Keratinocyte (primary cell): ENCODE measurements at places on chromosomes 7 and 10.
A peak's percentile ranks its signal among the peaks of the same experiment; 100 is the strongest.

DNA sequence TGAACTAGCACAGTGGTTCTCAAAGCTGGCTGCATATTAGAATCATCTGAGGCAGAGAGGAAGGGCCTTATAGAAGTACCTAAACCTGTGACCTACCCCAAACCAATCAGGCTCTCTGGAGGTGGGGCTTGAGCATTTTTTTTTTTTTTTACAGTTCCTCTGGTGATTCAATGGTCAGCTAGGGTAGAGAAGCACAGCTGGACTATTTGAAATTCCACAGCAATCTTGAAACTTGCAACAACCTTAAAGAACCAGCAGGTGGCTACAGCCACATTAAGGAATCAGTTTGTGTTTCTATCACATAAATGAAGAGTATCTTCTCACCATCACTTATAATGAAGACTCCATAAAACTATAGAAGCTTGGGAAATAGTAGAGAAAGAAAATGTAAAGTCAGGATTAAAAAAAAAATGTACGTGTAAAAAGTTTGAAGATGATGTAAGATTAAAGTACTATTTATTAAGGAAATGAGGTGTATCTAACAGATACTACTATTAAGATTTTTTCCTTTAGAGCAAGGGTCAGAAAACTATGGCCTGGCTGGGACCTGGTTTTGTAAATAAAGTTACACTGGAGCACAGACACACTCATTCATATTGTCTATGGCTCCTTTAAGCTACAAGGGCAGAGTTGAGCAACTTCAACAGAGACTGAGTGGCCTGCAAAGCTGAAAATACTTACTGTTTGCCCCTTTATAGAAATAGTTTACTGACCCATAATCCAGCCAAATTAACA is 3.8 kb downstream of the RTKN2 start:
- peak; percentile 65 for DNase-seq

GRCh38 chr10:125024497-125025234 is 82.7 kb downstream of the ZRANB1 start:
- no peak for DNase-seq

- no peak for DNase-seq
Measured at GRCh38 chr10:59372543-59372942, 10.2 kb upstream of the FAM13C start.

GRCh38 chr10:33248638-33249037 is 85.8 kb downstream of the NRP1 start:
- DNase-seq: no peak

DNA sequence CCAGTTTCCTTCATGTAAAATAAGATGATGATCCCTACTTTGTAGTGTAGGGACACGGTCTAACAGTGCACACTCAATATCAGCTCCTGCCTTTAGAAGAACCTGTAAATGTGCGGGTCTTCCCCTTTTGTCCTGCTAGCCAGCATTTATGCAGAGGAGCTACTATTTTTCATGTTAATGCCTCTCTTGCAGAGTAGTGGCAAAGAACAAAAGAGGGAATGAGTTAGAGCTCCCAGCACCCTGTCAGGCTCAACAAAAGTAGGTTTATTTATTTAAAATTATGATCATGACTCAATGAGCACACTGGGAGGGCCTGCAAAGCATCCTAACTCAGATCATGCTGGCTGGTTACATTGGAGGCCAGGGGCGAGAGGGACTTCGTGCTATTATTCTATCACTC is 414.5 kb upstream of the COBL start:
- no peak for DNase-seq

DNA sequence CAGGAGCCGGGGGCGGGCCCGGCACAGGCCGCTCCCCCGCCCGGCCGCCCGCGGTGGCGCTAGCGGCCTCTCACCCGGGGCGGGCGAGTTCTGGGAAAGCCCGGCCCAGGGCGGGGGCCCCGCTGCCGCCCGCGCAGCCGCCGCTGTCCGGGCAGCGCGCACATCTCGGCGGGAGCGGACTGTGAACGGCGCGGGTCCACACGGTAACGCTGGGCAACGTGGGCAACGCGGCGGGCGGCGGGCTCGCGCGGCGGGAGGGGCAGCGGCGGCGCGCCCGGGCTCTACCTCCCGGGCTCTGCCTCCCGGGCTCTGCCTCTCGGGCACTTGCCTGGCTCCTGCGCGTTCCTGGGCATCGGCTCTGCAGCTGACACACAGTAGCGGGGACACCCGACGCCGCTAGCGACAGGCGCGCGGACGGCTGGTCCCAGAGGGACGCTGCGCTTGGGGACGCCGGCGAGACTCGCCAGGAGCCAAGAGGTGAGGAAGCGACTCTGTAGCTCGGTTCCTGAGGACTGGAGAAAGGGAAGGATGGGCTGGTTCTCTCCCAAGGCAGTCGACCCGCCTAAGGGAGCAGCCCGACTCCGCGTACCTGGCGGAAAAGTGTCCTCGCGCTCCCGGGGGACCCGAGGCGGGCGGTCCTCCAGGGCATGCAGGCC is at the start of gene PLCE1:
Gene PLCE1, plus strand, starts transcription at position 150 of the 656 bp plus-strand sequence. CDS start 37,116 bp downstream, outside the sequence.
- no peak for DNase-seq

GRCh38 chr7:105580022-105580740 is 1.1 kb downstream of the EFCAB10 start:
- no peak for DNase-seq
